ENCODE measurements at places on chromosomes 6 and 20.

- no peak for DNase-seq
Measured at GRCh38 chr20:4912380-4913142, 88.7 kb downstream of the SLC23A2 start.

GRCh38 chr6:137678451-137678850, 184.3 kb upstream of the OLIG3 start:
- DNase-seq = no peak

DNA sequence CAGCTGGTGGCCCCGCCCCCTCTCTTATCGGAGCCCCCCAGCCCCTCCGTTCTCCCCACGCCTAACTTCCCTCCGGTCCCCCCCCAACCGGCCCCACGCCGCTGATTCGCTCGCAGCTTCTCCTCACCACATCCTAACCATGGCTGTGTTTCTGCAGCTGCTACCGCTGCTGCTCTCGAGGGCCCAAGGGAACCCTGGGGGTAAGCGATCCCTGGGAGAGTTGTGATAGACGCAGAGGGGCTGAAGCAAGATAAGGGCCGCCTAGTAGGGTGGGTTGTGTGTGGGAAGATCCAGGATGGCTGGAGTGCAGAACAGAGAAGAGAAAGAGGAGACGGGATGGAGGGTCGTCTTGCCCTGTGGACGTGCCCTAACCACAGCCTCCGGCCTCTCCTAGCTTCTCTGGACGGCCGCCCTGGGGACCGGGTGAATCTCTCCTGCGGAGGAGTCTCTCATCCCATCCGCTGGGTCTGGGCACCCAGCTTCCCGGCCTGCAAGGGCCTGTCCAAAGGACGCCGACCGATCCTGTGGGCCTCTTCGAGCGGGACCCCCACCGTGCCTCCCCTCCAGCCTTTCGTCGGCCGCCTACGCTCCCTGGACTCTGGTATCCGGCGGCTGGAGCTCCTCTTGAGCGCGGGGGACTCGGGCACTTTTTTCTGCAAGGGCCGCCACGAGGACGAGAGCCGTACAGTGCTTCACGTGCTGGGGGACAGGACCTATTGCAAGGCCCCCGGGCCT, at the start of gene MPIG6B:
Gene MPIG6B (plus strand): TSS at position 129 of the 735 bp plus-strand sequence. CDS start 11 bp downstream, at position 140.
- DNase-seq = no peak

- DNase-seq = no peak
Measured at GRCh38 chr6:155510879-155511278, 55.2 kb upstream of the NOX3 start.

DNA sequence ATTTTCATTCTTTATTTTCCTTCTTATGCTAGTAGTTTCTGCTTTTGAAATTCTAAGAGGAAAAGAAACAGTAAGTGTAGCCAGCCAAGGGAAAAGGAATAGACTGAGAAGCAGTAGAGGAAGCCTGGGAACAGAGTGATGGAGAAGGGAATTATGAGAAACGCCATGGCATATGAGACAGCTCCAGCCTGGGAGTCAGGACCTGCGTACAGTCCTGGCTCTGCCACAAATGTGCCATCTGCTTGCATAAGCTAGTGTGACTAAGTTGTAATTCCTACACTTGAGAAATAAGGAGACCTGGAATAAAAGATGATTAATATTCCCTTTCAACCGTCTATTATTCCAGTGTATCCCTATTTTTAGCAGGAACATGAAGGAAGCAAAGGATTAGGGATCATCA, 47.5 kb downstream of the OSTM1 start:
- no peak for DNase-seq

DNA sequence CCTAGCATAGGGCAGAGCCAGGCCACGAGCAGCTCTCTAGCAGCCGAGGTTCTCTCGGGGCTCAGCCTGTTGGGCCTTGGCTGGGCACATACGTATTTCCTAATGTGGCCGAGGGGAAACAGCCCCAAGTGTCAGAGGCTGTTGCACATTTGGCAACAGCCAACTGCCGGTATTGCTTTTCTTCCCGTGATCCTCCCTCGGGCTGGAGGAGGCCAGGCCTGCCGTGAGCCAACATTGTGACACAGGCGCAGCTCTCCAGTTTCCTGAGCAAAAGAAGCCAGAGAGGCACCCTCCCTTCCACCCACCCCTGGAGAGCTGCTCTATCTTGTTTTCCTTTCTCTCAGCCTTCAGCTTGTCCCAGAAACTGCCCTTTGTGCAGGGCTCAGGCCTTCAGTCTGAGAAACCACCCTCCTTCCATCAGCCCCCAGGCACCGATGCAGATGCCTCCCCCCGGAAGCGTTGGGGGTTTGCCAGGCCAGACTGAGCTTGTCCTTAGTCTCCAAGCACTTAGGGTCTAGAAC, 5.1 kb upstream of the BPI start:
- DNase-seq = no peak

DNA sequence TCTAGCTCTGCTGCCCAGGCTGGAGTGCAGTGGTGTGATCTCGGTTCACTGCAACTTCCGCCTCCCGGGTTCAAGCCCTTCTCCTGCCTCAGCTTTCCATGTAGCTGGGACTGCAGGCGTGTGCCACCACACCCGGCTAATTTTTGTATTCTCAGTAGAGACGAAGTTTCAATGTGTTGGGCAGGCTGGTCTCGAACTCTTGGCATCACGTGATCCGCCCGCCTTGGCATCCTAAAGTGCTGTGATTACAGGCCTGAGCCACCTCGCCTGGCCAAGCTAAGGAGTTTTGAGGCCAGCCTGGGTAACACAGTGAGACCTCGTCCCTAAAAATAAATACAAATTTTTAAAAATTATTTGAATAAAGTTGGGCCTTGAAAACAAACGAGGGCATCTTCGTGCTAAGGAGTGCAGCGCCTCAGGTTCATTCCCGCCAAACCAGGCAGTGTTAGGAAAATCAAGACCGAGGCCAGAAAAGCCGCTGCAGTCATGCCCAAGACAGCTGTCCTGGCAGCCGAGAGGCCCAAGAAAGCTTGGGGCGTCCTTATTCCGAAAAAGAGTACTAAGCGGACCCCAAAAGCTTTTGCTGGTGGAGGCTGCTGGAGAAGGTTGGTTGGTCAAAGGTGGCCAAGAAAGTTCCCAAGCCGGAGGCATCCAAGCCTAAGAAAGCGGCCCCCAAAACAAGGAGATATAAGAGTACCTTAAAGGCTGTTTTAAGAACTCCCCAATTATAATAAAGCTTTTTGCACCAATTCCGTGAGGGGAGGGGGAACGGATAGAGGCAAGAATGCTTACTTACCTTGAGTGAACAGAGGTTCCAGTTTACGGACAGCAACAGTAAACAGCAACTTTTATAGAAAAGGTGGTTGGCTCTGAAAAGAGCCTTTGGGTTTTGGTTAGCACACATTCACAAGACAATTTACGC, 109.0 kb downstream of the HFE start:
- DNase-seq = no peak

GRCh38 chr6:109454496-109455436, 806 bp downstream of the MICAL1 start:
- DNase-seq = no peak

DNA sequence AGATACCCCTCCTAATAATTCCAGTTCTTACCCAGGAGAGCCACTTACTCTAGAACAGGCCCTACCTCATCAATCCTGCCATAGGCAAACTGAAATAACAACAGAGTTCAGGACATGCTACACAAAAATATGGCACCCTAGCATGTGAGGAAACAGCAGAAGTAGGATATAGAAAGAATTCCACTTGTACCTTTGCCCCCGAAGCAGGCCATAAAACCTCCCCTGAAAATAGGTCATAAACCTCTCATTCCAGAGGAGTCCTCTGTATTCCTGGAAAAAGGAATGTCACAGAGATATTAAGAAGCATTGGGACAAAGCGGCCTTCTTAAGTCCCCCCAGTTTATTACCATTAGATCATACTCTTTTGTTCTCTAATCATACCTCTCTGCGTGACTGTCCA, 504.3 kb upstream of the MARCKS start:
- DNase-seq = no peak

GRCh38 chr20:50498071-50498776, 12.0 kb upstream of the PTPN1 start:
- DNase-seq = no peak

DNA sequence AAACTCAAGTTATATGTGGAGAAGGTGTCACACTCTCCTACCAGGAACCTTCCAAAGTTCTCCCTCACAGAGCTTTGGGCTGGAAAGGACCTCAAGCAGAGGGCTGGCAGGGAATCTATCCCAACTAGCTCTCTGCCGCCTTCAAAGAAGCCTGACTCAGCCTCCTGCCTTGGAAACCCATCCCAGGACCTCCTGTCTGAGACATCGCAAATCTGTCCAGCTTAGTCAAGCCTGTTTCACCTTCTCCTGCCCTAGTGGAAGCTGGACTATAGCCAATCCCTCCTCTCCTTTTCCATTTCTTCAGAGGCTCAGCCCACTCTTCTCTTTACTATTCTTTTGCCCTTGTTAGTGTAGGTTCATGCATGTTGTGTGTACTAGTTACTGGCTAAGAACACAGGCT, 48.2 kb upstream of the FOXP4 start:
- DNase-seq = no peak

- peak; percentile 78 for DNase-seq
Measured at GRCh38 chr6:43873806-43874714, 104.0 kb downstream of the VEGFA start.

DNA sequence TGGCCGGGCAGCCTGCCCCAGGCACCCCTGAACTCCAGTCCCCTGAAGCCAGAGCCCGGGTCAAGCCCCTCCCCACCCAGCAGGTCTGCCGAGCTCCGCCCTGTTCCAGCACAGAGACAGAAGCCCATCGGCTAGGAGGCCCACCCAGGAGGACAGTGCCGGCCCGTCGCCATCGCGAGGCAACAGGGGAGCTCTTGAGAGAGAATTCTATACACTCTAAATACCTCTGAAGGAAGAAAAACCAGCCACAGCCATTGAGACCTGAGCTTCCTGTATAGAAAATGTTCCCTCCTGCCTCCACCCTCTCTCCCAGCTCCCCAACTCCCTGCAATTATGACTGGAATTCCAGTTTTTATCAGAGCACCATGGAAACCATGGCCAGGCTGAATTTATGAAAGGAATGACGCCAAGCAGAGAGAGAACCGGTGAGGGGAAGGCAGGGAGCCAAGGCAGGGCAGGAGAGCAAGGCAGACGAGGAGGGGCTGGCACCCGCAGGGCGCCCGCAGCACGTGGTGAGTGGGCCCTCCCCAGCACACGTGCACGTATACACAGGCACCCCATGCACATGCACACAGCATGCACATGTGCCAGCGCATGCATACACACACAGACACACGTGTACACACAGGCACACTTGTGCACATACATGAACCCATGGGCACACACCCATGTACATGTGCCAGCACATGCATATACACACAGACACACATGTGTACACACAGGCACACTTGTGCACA, 27.6 kb upstream of the MRGBP start:
- DNase-seq = no peak

- DNase-seq = no peak
Measured at GRCh38 chr6:32637219-32637880, at the start of gene HLA-DQA1. HLA-DQA1 (plus strand) TSS chr6:32637406; CDS start chr6:32637459, 53 bp downstream.

GRCh38 chr6:87103977-87104601, 9.2 kb upstream of the CGA start:
- no peak for DNase-seq

DNA sequence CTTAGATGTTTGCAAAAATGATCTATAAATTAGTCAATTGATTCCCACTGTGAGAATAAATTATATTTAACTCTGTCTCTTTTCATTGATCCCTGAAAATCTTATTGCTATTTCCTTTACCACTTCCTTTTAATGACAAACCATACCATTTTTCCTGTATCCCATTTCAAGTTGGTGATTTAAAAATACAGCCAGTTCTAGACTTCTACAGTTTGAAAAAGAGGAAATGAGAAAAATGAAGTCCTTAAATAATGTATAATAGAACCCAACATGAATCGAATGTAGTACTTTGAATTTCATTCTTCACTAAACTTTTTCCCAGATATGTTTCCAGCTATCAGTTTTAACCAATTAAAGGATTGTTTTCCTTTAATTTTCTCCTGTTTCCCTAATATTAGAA, 29.5 kb upstream of the SDHAF4 start:
- no peak for DNase-seq

GRCh38 chr6:109715616-109716015, 24.5 kb downstream of the FIG4 start:
- no peak for DNase-seq

- DNase-seq = no peak
Measured at GRCh38 chr6:160391419-160392116, 43.4 kb downstream of the SLC22A3 start.

GRCh38 chr6:160348223-160349019, at the start of gene SLC22A3:
SLC22A3 (plus strand) TSS chr6:160348378; CDS start chr6:160348420, 42 bp downstream.
- DNase-seq = no peak

DNA sequence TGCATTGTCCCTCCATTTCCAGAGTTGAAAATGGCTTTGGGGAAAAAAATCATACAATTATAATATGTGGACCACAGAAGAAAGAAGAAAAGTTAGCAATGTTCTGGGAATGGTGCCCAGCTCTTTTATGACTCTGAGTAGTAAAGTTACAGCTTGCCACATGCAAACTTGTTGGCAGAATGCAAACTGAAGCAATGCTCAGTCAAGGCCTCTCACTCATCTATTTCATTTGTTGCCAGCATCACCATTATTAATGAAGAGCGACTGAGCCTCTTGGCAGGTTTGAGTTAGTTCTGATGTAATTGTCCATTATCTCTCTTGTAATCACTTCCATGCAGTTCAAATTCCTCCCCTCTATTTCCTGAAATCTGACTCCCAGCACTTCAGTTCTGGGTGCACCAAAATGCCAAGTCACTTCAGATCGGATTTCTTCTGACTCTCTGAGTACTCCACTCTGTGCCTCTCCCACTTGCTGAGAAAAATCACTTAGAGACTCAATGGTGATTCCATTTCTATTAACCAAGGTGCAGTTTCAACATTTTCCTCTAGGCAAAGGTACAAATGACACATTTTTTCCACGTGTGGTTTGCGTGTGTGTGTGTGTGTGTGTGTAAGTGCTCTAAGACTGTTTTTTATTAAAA, 154.4 kb upstream of the STMND1 start:
- DNase-seq = peak; percentile 42

- DNase-seq = no peak
Measured at GRCh38 chr6:108734271-108734922, 113.8 kb upstream of the ARMC2 start.

GRCh38 chr6:29943053-29943966, 978 bp downstream of the HLA-A start:
- no peak for DNase-seq

Data from DMS153 (cell line).